ENCODE measurements at places on chromosomes 5 and 9.

DNA sequence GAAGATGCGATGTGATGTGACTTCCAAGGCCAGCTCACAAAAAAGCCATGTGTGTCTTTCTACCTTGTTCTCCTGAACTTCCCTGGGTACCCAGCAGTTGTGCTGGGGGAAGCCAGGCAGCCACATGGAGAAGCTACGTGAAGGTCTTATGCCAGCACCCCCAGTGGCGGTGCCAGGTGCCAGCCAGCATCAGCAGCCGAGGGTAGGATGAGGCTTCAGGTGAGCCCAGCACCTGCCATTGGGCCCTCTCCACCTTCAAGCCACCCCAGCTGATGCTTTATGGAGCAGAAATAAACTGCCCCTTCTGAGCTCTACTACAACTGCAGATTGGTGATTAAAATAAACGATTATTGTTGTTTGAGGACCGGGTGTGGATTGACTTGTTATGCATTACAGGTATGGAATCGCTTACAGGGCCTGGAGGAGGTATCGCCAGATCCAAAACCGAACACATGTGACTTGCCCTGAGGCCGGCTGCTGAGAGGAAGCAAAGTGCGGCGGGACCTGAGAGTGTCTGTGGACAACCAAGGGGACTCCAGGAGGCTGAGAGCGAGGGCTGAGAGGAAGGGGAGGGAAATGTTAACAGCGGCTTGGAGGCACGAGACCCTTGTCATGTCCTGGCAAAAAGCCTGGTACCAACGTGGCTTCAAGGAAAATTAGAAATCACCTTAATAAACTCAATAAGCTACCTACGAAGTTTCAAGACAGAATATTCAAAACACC, 36.0 kb upstream of the OLFM1 start:
- DNase-seq: no peak

DNA sequence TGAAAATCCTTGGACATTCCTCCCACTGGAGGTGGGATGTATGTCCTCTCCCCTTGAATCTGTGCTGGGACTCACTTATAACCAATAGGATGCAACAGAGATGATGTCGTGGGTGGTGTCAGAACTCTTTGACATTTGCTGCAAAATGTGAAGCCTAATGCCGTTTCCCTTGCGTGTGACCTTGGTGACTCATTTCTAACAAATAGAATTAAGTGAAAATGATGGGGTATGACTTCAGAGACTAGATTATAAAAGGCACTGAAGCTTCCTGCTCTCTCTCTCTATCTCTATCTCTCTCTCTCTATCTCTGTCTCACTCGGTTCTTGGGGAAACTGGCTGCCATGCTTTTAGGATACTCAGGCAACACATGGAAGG, 126.1 kb upstream of the STC2 start:
- DNase-seq: no peak

DNA sequence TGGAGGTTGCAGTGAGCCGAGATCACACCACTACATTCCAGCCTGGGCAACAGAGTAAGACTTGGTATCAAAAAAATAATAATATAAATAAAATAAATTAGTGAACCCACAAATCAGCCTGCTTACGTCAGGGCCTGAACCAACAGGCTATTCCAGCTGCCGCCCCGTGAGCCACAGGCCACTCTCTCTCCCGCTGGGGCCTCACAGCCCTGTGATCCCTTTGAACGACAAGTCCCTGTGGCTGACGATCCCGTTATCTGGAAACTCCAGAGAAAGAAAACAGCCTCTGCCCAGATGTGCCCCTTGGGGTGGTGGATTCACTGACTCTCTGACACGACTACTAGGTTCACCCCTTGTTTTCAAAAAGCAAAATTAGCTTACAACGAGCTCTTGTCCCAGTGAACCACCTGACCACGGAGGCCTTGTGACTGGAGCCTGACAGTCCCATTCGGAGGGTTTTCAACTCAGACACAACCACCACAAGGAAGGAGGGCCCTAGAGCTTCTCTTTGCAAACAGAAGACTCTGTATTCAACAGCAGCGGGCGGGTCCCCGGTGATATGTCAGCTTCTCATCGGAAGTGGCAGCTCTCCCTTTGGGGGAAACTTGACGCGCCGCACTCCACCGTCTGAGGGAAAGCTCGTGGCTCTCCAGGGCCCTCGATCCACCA, 4.4 kb upstream of the DIPK1B start:
- DNase-seq: no peak

DNA sequence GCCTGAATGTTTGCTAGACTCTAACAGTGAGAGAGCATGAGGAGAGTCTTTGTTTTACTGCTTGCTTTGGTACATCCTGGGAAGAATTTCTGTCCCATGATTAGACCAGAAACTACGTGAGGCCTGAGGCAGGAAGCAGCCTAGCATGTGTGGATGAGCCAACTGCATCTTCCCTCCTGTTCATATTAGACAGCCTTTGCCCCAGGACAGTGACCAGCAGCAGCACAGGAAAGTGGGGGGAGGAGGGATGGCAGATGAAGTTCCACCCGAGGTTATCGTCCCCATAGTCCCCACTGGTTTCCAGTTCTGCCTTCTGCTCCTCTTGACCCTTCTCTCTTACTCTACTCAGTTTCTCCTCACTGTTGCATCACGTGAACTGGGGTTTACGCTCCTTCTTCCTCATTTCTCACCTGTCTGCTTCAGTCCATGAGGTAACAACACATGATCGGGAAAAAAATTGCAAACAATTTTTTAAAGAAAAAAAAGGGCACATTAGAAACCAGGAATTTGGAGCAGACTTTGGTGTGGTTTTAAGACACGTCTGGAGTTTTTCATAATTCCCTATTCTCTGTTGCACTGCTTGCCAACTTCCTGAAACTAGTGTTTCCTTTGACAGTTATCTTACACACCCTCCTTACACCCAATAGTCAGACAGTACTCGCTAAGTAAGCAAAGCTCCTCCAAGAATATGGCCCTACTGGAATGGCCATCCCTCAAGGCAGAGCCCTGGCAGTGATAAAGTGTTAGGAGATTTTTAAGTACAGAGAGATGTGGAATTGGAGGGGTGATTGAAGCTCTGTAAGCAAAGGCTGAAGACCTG, 84.1 kb downstream of the SNX18 start:
- DNase-seq: no peak

DNA sequence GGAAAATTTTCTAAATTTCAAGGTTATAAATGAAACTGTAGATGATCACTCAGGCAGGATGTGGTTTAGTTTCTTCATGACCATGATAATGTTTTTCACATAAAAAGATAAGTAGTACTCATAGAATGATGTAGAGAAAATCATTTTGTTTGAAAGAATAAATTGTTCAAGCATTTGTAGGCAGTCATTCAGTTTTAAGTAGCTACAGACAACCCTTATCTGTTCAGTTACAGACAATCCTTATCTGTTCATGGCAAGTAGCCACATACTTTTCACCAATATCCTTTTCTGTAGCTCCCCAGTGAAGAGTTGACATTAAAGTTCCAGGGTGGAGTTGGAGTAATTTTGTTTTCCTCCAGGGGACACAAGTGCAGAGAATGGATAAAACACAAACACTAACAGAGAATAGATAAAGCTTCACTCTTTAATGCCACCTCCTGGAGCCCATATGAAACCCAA, 278.1 kb upstream of the TNC start:
- no peak for DNase-seq

GRCh38 chr5:68489556-68489955, 274.0 kb downstream of the PIK3R1 start:
- no peak for DNase-seq

- no peak for DNase-seq
Observed at GRCh38 chr5:173785400-173785799, 102.7 kb upstream of the CPEB4 start.

- DNase-seq: no peak
Observed at GRCh38 chr9:130849356-130849755, 14.3 kb downstream of the ABL1 start.

GRCh38 chr5:15442193-15442570, 57.8 kb upstream of the FBXL7 start:
- DNase-seq: no peak

- DNase-seq: peak; percentile 74
Observed at GRCh38 chr9:126704892-126705766, 91.4 kb downstream of the LMX1B start.

DNA sequence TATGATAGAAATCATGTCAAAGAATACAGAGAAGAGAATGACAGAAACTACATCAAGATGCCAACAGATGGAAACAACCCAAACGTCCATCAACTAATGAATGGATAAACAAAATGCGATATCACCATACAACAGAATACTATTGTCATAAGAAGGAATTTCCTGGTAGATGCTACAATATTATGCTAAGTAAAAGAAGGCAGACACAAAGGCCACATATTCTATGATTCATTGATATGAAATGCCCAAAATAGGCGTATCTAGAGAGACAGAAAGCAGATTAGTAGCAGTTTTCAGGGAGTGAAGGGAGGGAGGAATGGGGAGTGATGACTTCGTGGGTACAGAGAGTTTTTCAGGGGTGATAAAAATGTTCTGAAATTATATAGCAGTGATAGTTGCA, 58.3 kb upstream of the AKNA start:
- DNase-seq: no peak

- no peak for DNase-seq
Observed at GRCh38 chr9:34010979-34011378, 37.7 kb downstream of the UBAP2 start.

DNA sequence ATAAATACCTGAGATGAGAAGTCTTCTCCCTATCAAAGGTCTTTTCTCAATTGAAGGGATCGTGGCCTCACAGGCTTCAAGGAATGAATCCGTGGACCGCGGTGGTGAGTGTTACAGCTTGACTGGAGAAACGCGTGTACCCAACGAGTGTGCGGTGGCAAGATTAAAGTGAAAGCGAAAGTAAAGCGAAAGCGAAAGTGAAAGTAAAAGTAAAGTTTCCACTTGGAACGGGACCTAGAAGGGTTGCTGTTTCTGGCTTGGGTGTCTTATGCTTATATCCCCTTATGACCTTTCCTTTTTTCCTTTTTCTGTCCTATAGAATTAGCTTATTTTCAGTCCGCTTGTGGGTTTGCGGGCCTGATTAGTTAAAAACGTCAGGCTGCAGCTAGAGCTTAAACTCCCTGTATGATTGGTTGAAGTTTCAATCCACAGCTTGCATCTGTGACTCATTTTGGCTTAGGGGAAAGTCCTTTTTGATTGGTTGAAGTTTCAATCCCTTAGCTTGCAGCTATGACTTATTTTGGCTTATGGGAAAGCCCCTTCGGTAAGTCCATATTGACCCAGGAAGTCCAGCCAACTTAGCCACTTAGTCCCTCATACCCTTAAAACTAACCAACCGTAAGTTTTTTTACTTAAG, 924.3 kb upstream of the CDH10 start:
- no peak for DNase-seq

DNA sequence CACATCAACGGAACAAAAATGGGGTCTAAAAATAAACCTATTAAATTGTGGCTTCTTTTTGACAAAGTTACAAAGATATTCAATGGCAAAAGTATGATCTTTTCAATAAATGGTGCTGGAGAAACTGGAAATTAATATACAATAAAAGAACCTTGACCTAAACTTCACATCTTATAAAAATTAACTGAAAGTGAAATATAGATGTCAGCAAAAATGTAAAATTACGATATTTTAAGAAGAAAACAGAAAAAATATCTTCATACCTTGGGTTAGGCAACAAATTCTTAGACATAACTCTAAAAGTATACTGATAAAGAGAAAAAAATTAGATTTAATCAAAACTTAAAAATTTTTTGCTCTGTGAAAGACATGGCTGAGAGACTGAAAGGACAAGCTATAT, 1909.5 kb upstream of the CDH9 start:
- no peak for DNase-seq

DNA sequence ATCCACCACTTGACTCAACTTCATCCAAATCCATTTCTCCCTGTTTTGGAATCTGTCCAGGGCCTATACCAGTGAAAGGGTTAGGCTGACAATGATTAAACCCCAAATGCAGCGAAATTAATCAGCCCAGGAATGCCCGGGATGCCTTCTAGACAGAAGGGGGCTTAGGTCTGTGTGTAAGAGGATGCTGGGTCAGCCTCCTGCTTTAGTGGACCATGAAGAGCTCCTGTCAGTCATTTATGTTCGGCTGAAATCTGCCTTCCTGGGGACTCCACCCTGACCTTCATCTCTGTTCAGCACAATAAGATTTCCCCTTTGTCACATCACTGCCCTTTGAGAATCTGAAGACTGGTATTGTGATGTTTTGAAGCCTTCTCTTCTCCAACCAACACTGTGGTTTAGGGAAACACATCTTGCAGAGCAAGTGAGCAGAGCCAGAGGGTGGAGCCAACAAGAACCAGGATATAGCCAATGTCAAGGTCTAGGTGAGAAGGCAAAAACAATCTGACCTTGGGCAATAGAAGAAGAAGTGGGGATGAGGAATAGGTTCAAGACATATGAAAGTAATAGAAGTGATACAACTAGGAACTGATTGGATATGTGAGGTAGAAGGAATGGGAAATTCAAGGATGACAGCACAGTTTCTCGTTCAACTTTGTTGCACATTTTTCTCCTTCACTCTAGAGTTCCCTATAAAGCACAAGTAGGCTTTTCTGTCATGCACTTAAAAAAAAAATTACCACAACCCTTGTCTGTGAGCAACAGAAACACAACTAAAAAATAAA, 234.4 kb downstream of the ARHGAP26 start:
- DNase-seq: no peak

DNA sequence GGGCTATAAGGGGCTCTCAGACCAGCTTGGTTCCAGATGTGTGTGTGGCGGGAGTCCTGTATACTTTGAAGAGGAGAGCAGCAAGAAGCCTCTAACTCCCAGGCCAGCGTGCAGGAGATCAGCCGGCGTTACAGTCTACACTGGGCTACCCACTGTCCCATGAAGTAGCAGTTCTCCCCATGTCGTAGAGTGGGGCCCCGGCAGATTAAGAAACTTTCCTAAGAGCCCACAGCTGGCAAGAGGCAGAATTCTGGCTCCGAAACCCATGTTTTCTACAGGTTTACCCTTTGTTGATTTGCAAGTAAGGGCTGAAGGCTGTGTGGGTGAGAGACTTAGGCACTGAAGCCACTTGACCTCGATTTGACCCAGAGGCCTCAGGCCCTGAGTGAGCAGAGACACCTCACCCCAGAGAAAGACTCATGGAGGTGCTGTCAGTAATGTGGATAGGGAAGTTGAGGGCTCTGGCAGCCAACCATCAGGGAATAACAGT, 881 bp upstream of the B4GALT1 start:
- DNase-seq: no peak

DNA sequence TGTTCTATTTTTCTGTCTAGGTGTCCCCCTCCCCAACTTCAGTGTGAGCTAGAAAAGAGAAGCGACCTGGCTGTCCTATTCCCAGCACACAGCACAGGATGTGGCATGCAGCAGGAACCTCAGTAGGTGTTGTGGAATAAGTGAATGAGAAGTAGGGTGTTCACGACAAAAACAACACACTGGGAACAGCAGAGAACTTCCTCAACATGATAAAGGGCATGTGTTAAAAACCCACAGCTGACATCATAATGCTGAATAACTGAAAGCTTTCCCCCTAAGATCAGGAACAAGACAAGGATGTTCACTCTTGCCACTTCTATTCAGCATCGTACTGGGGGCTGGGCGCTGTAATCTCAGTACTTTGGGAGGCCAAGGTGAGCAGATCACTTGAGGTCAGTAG, 155.6 kb upstream of the ZNF618 start:
- DNase-seq: no peak

Measured in T-helper 17 cell (primary cell).